ENCODE measurements at places on chromosomes 1 and 21. TPM values are rescaled to one million over a fixed set of nuclear protein-coding genes. Genes with fewer than 3 reads are reported as not detected.

Gene KIF2C
- polyA plus RNA-seq, result 1.0 TPM

Gene MATN1
- not detected for polyA plus RNA-seq

Gene HMGCL
- polyA plus RNA-seq, result 26.9 TPM

DNA sequence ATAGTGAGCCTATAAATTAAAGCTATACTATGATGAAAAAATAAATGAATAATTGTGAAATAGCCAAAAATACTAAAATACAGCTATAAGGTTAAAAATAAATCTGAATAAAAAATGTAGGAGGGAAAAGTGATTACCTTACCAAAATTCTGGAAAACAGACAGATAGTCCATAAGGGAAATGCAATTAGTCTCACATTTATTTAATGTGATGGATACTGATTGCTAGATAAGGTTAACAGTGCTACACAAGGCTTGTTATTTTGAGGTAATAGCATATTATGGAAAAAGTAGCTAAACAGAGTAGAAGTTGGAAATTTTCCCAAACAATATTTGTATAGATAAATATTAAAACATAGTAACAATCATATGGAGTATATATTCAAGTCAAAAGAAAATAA lies 413.0 kb downstream of the NEGR1 start:
- DNase-seq, result no peak
